ENCODE measurements at places on chromosomes 13 and 19. TPM values are rescaled to one million over a fixed set of nuclear protein-coding genes. Genes with fewer than 3 reads are reported as not detected.
A peak's percentile ranks its signal among the peaks of the same experiment; 100 is the strongest.

The TIMM13 gene
- 61.0 TPM for total RNA-seq

The PSG5 gene
- total RNA-seq, result not detected

GRCh38 chr19:13071444-13072187, 31.0 kb downstream of the LYL1 start:
- H3K4me3 ChIP-seq, result no peak overlapping the region
- no peak overlapping the region for H3K27ac ChIP-seq
- no peaks in the 10 kb centered on the region for H3K27me3 ChIP-seq
- H3K4me1 ChIP-seq, result peaks cover 26% of the 10 kb centered on the region

GRCh38 chr19:52397310-52398080, at the start of gene ZNF528:
Gene ZNF528, plus strand, starts transcription at chr19:52397849. Its CDS starts 4,165 bp downstream, at chr19:52402014.
- no peaks in the 10 kb centered on the region for H3K27me3 ChIP-seq
- H3K27ac ChIP-seq, result peak within 1 kb of the TSS; percentile 78
- peak; percentile 98 for DNase-seq
- peaks cover 13% of the 10 kb centered on the region for H3K36me3 ChIP-seq
- H3K4me3 ChIP-seq, result peak within 1 kb of the TSS; percentile 63

GRCh38 chr13:41995946-41996345, 35.0 kb upstream of the VWA8 start:
- H3K4me3 ChIP-seq, result no peak overlapping the region
- H3K4me1 ChIP-seq, result no peaks in the 10 kb centered on the region
- DNase-seq, result peak; percentile 69
- H3K36me3 ChIP-seq, result no peaks in the 10 kb centered on the region

- no peak for DNase-seq
- no peaks in the 10 kb centered on the region for H3K36me3 ChIP-seq
- H3K4me3 ChIP-seq, result no peak overlapping the region
- H3K27me3 ChIP-seq, result no peaks in the 10 kb centered on the region
- H3K27ac ChIP-seq, result no peak overlapping the region
- H3K4me1 ChIP-seq, result no peaks in the 10 kb centered on the region
These were observed 505.6 kb downstream of the GPC5 start for GRCh38 chr13:91904005-91904404.

DNA sequence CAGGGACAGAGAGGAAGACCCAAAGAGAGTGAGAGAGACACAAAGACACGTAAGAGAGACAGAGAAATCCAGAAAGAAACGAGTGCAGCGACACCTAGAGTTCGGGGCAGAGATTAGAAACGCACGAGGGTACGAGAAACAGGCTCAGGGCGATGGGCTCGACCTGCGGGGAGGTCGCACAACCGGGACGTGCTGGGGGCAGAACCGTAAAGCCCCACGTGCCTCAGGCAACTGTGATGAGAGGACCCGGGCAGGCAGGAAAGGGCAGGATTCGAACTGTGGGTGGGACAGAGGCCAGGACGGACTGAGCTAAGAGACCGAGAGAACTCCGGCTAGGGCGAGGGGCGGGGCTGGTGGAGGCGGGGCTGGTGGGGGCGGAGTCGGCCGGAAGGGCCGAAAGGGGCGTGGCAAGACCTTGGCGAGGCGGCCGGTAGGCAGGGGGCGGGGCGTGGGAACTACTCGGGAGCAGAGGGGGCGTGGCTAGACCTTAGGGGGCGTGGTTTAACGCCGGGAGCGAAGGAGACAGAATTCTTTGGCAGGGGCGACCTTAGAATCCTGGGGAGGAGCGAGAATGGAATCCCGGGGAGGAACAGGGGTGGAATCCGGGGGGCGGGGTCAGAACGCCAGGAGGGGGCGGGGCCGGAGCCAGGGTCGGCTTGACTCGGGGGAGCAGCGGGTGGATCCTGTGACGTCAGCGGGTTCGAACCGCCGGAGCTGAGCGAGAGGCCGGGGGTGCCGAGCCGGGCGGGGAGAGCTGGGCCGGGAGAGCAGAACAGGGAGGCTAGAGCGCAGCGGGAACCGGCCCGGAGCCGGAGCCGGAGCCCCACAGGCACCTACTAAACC, at the start of gene NECTIN2:
NECTIN2 (plus strand) TSS at position 686 of the 843 bp plus-strand sequence. CDS start 229 bp downstream, outside the sequence.
- no peaks in the 10 kb centered on the region for H3K27me3 ChIP-seq
- peak; percentile 100 for DNase-seq
- H3K36me3 ChIP-seq, result no peaks in the 10 kb centered on the region
- H3K27ac ChIP-seq, result peak within 1 kb of the TSS; percentile 95

DNA sequence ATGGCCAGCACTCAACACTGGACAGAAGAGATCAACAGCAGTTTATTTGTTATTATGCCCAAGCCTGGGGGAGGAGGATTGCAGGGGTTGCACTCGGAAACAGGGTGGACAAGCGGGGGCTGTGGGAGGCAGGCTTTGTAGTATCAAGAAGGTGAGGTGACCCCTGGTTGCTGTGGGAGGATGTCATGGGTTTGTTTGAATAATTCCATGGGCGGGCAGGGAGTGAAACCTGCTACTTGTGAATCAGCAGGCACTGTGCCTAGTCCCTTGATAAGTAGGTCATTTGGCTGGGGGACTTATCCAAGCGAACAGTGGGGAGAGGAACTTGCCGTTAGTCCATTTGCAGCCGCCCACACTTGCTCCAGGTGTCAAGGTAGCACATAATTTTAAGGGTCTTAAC, 84.4 kb upstream of the KCTD15 start:
- no peaks in the 10 kb centered on the region for H3K36me3 ChIP-seq
- H3K4me1 ChIP-seq, result no peaks in the 10 kb centered on the region
- peaks cover 5% of the 10 kb centered on the region for H3K27me3 ChIP-seq

- no peak for DNase-seq
- H3K27me3 ChIP-seq, result no peaks in the 10 kb centered on the region
- no peaks in the 10 kb centered on the region for H3K36me3 ChIP-seq
- H3K4me3 ChIP-seq, result peak overlapping the region; percentile 95
- peaks cover 35% of the 10 kb centered on the region for H3K4me1 ChIP-seq
These were observed 776 bp downstream of the DNAJC3 start for GRCh38 chr13:95677564-95678266.

GRCh38 chr13:106888148-106888547, 320.2 kb upstream of the ARGLU1 start:
- no peak overlapping the region for H3K4me3 ChIP-seq
- DNase-seq, result no peak
- H3K4me1 ChIP-seq, result no peaks in the 10 kb centered on the region
- H3K27me3 ChIP-seq, result no peaks in the 10 kb centered on the region
- no peaks in the 10 kb centered on the region for H3K36me3 ChIP-seq
